Sciatic nerve (tissue), 2 donors: ENCODE measurements at places on chromosomes 12 and 14. TPM values are rescaled to one million over a fixed set of nuclear protein-coding genes. Genes with fewer than 3 reads are reported as not detected.

GRCh38 chr14:54976316-54976715 is 50.6 kb downstream of the WDHD1 start:
- no peak for DNase-seq

DNA sequence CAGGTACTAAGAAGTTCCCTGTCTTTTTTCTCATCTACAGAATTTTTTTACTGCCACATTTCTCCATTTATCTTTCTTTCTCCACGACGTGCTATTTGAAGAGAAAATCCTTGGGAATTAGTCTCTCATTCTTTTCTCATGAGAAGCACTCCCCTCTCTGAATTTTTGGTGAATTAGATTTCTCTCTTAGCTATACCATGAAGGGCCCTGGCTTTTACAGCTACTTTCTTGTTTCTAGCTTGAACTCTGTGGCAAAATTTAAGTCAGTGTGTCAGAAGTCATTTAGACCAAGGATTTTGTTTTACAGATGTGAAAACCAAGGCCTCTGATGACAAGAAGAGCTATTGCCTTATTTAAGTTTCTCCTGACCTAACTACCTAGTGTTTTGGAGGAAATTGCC is 213.1 kb downstream of the AEBP2 start:
- DNase-seq = no peak

GRCh38 chr14:37889087-37889486 is 293.7 kb downstream of the TTC6 start:
- no peak for DNase-seq

Gene LRRC43
- 0.58 TPM for total RNA-seq

Gene IAPP
- total RNA-seq = not detected
